Left ventricle myocardium inferior (tissue), 1 donor: ENCODE measurements at places on chromosomes 1 and 21.

GRCh38 chr21:42336054-42336453 lies 14.7 kb downstream of the TFF2 start:
- DNase-seq, result no peak

DNA sequence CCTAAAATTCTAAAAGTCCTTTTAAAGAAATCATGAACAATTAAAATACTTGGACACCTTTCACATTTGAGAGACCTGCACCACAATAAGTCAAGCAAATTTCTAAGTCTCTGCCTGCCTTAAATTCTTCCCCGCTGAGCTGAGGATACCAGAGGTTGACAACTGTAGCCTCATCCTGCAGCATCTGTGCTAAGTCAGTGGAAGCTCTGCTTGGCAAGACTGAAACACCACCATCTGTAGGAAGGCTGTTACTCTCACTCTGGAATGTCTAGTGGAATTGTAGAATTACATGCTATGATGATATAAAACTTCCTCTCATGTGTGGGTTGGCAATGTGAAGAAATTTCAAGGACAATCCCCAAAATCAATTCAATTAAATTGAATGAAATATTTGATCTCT lies 1756.5 kb downstream of the NCAM2 start:
- no peak for DNase-seq

GRCh38 chr1:14260480-14260879 lies 338.0 kb upstream of the KAZN start:
- no peak for DNase-seq

DNA sequence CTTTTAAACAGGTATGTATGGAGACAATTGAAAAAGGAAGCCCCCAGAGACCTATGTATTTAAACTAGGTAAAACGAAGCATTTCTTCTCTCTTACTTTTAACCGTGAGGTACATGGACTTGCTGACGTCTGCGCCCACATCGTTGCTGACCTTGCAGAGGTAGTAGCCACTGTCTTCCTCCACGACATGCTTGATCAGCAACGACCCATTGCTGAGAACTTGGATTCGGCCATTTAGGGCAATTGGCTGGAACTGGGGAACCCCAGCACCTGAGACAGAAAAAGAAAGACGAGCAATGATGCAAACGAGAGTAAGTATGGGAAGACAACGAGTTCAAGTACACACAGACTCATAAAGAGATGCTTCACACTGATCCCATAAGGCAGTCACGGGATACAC lies 408.8 kb downstream of the PCP4 start:
- no peak for DNase-seq

DNA sequence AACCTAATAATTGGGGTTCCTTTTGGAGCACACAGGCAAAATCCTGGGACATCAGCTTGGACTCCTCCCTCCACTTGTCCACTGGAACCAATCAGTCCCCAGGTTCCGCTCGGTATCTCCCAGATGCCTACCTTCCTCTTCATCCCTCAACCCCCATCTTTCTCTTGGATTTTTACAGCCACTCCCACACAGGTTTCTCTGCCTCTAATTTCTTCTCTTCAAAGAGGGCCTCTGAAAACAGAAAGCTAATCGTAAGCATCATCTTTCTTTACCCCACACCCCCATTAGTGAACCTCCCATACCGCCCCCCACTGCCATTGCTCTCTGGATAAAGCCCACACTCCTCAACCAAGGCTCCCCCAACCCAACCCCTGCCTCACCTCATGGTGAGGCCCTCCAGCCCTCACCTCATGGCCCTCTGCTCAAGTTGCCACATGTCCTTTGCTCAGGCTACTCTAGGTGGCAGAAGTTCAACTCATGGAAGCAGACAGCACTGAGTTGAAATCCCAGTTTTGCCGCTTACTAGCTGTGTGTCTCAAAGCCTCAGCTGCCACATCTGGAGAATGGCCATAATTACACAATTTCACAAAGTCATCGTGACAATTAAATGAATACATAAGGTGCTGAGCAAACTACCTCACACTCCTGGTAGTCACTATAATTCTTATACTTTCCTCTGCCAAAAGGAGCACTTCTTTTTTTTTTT lies 18.1 kb upstream of the WASF2 start:
- DNase-seq, result no peak

DNA sequence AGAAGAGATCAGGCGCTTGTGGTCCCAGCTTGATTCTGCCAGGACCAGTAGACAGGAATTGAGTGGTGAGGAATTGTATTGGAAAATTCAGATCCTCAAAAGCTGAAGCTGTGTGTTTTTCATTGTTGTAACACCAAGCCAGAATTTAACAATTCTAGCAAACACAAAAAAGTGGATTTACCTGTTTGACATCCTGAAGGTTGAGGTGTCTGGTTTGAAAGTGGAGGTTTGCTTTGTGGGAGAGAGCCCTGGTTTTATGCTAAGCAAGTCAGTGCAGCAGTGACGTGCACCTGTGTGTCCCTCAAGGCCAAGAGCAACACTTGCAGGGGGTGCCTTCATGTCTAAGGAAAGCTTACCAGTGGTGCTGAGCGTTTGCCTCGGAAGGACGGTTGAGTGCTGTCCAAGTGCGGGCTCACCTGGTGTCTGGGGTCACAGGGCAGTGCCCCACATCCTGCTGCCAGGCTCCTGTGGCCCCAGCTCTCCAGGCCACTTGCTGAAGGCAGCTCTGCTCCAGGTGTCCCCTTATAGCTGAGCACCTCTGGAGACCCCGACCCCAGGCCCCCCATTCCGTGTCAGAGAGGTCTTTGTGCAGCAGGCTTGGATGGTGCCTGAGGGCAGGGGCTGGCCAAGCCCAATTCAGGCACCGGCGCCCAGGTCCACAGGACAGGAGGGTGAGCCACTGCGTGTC lies 27.7 kb downstream of the PCNT start:
- DNase-seq, result no peak

DNA sequence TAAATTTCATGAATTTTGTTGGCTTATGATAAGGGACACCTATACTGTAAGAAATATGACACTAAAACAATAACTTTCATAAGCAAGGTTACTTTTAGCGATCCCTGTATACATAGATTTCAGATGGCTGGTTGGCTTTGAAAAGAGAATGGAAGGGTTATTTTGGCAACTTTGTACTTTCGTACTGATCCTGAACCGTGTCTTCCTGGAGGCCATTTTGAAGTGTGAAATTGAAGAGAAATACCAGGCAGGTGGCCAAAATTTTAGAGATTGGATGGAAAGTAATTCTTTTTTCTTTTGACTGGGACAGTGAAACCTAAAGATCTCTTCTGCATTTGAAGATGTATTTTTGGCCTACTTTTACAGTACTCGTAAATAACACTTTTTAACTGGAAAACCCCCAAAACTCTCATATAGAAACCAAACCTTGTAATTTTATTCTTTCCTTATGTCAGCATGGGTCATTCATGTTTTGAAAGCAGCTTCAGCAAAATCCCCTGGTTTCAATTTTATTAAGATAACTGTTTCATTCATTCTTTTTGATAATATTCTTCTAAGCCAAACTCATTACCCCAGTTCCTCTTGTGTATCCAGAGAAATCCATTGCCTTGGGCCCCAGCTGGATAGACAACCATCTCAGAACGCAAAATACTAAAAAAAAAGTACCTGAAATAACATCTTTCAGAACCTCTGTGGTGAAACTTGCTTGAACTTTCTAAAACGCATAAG lies 38.4 kb upstream of the ZNF281 start:
- DNase-seq, result no peak

DNA sequence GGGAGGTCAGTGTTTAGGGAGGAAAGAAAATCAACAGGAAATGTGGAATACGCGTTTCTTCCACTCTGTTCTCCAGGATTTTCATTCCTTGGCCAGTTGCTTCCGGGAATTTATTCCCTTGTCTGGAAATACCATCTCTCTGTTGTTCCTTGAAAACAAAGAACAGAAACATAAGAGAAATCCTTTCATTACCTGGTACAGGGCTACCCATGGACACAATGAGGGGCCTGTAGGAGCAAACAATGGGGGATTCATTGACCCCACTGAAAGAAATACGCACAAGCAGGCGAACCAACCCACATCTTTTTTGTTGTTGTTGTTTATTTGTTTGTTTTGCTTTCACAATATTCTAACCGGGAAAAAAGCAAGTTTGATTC lies 20.0 kb upstream of the BACE2 start:
- no peak for DNase-seq
